ENCODE measurements at places on chromosomes 1 and 21.

DNA sequence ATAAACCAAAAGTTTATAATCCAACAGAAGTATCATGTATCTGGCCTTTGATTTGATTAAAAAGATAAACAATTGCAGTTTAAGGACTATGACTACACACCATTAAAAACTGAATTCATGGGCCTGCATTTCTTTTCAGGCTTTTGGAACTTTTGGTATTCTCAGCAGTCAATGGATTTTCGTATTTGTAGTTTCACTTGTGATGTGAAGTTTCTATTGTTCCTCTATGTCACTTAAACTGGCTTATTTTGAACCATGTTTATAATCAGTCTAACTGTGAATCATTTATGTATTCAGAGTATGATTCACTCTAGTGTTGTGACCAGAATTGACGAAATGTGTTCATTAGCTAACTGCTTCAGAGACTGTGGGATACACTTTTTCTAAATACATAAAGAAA is 132.9 kb downstream of the COQ8A start:
- no peak for DNase-seq

DNA sequence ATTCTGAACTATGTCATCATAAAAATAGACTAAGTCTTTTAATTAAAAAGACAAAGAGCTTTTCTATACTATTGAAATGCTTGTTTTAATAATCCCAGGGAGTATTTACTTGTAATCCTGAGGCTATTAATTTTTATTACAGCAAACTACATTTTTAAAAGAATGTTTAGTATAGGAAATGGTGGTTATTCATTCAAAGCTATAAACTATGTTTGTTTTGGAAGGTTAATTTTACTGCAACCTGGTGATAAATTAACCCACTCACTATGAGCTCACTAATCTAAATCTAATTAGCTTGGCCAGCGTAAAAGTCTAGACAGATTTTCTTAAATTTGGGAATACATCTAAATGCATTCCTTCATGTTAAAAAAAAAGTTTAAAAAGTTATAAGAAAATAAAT is 13.8 kb upstream of the EYA3 start:
- DNase-seq, result no peak

GRCh38 chr1:11204396-11205190 is 15.4 kb downstream of the ANGPTL7 start:
- DNase-seq, result no peak

GRCh38 chr1:243791586-243792267 is 58.3 kb downstream of the AKT3 start:
- DNase-seq, result no peak

- no peak for DNase-seq
Measured at GRCh38 chr1:19439464-19440171, 45.7 kb downstream of the CAPZB start.
